SW480 (cell line): ENCODE measurements at places on chromosomes 5 and 9.
A peak's percentile ranks its signal among the peaks of the same experiment; 100 is the strongest.

- no peak for DNase-seq
Observed at GRCh38 chr5:178589180-178590140, 733 bp downstream of the COL23A1 start.

DNA sequence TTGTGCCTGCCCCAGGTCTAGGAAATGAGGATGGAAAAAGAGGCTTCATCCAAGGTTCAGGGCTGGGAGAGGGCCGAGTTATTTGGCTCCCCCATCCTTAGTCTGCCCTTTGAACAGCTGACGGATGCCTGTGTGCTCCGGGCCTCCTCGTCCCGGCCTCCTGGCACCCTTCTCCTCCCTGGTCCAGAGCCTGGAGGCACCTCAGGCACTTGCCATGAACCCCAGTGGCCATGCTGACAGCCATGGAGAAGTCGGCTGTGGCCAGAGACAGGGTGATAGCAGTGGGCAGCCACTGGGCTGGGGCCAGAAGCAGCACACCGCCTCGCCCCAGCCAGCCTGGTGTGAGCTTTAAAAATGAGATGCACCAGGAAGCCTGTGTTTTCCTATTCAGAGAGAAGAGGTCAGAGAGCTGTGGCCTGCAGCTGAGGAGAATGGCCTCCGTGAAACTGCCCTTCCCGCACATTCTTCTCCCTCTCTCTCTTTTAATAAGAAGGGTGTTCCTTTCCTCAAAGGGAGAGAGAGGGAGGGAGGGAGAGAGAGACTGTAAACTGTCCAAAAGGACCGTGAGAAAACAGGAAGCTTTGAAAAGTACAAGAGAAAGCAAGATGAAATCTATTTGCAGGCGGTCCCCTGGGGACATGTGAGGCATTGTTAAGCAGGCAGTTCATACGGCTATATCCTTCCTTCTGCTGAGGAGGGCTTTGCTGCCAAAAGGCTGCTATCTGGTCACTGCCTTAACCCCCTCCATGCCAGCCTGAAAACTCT lies 55.3 kb downstream of the ZNF366 start:
- no peak for DNase-seq

GRCh38 chr5:14153071-14153864 lies 10.1 kb downstream of the TRIO start:
- DNase-seq, result peak; percentile 22

DNA sequence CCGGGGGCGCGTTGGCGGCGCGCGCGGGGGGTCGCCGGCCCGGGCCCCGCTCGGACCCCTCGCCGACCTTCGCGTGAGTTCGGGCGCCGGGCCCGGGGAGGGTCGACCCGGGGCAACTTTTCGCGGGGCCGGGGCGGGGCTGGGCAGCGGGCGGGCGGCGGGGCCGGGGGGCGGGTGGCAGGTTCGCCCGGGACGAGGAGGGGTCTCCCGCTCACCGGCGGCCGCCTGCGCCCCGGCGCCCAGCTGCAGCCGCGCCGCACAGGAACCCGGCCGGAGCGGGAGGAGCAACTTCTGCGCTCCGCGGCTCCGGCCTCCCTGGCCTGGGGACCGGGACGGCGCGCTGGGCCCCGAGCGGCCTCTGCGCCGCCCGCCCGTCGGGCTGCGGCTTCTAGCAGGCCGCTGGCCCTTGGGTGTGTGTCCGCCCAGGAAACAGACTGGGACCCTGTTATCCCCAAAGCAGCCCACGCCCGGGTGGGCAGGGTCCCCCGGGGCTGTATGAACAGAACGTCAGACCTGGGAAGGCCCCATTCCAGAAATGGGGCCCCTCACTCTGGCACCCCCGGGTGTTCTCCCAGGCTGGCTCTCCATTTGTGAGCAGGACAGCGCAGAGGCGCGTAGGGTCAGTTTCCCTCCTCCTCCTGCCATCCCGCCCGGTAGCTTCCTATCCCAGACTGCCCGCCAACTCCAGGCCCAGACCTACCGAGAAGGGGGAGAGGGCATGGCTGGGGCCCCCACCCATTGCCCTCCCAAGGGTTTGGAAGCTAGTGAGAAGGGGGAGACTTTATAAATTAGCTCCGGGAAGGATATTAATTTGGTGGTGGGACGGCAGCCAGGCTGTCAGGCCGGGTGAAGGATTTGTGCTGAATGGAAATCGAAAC lies 708 bp downstream of the RXRA start:
- DNase-seq, result no peak

DNA sequence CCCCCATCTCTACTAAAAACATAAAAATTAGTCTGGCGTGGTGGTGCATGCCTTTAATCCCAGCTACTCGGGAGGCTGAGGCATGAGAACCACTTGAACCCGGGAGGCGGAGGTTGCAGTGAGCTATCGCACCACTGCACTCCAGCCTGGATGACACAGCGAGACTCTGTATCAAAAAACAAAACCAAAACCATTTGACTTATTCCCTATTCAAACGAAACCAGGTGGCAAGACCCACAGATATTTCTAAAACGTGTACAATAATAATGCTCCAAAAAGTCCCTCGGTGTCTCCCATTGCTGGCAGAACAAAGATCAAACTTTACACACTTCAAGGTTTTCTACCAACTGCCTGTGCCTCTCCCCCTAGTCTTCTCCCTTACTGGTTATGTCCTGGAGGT lies 29.8 kb downstream of the HMGCR start:
- DNase-seq, result no peak

GRCh38 chr5:53425687-53426511 lies 54.5 kb upstream of the FST start:
- DNase-seq, result peak; percentile 5

DNA sequence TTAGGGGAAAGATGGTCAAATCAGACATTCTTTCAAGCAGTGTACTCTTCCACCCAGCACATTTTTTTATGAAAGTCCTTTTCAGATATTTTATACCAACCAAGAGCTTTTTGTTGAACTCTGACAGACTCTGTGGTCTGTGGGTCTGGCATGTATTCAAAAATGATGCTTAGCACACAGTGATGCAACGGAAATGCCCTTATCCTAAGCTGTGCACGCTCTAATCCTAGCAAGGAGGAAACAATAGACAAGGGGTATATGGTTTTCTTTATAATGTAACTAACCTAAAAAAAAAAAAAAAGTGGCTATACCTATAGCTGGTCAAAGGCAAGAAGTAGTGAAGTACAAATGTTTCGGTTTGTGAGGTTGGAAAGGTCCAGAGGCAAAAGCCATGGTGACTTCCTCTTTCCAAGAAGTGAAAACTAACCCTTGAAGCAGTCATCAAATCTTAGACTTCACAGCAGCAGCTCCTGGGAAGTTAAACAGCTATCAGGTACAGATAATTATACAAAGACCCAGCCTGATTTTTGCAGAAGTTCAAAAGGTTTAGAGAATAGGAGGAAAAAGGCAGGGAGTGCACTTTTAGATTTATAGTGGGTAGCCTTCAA lies 82.5 kb downstream of the SEMA6A start:
- peak; percentile 26 for DNase-seq

GRCh38 chr5:141906972-141907371 lies 16.7 kb upstream of the DELE1 start:
- no peak for DNase-seq

DNA sequence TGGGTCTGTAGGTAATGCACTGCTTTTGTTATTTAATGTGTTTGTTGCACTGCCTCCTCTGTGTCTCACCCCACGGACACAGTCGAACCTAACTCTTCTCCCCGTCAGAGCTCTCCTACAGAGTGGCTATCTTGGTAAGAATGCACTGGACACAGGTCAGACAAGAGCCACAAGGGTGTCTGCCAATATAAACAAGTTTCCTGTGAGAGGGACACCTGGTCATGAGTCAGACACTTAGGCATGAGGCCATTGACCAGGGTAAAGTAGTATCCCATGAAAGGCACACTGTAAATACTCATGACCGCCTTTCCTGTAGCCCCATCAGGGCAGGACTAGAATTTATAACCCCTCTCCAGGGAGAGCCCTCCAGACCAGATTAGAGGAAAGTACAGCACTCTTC lies 115.5 kb downstream of the SLC12A2 start:
- DNase-seq, result peak; percentile 21

- DNase-seq, result no peak
Observed at GRCh38 chr9:4657426-4658159, 4.5 kb upstream of the PLPP6 start.

DNA sequence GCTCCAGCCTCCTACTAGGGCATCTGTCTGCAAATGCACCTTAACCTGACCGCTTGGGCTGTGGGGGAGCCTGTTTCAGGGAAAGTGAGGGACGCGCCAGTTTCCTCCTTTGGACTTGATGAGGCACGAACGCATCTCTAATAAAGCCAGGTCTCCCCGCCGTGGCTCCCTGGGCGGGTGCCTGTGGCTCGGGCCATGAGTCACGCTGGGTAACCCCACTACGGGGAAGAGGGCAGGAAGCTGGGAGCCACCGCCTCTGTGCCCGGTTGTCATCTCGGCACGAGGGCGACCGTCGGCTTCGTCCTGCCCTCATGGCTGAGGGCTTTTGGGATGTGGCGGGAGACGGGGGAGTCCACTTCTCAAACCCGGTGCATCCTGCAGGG lies 12.1 kb downstream of the NOTCH1 start:
- DNase-seq, result peak; percentile 79

- no peak for DNase-seq
Observed at GRCh38 chr9:79817438-79818004, 245.8 kb downstream of the TLE4 start.

GRCh38 chr5:90136952-90137528 lies 272.5 kb downstream of the CETN3 start:
- DNase-seq, result no peak

GRCh38 chr9:117723986-117724625 lies 19.9 kb downstream of the TLR4 start:
- no peak for DNase-seq

DNA sequence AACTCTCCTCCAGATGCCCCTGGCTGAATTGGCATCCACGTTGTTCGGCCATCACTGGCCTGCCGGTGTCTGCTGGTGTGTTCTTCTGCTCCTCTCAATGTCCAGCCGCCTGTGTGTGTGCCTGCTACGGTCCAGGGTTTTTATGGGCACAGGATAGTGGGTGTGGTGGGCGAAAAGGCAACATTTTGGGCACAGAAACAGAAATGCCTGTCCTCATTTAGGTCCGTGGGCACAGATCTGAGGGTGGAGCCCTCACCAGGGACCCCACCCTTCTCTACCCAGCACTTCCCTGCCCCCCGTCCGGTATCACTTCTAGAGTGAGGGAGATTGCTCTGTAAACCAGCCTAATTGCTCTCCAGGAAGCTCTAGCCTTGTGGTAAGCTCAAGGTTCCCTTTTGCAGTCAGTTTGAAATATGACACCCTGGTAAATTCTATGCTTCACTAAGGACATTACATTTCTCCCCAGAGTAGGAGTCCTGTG lies 410.1 kb downstream of the MAT2B start:
- peak; percentile 78 for DNase-seq

GRCh38 chr5:79493596-79494345 lies 20.2 kb downstream of the HOMER1 start:
- DNase-seq, result no peak

- DNase-seq, result no peak
Observed at GRCh38 chr5:135833961-135834638, 363 bp upstream of the SLC25A48 start.
